ENCODE measurements at places on chromosomes 6 and 20. TPM values are rescaled to one million over a fixed set of nuclear protein-coding genes. Genes with fewer than 3 reads are reported as not detected.

- no peaks in the 10 kb centered on the region for H3K36me3 ChIP-seq
- no peak overlapping the region for H3K4me3 ChIP-seq
- no peak overlapping the region for H3K27ac ChIP-seq
- no peak for DNase-seq
Observed at GRCh38 chr6:15348528-15348927, 102.7 kb downstream of the JARID2 start.

DNA sequence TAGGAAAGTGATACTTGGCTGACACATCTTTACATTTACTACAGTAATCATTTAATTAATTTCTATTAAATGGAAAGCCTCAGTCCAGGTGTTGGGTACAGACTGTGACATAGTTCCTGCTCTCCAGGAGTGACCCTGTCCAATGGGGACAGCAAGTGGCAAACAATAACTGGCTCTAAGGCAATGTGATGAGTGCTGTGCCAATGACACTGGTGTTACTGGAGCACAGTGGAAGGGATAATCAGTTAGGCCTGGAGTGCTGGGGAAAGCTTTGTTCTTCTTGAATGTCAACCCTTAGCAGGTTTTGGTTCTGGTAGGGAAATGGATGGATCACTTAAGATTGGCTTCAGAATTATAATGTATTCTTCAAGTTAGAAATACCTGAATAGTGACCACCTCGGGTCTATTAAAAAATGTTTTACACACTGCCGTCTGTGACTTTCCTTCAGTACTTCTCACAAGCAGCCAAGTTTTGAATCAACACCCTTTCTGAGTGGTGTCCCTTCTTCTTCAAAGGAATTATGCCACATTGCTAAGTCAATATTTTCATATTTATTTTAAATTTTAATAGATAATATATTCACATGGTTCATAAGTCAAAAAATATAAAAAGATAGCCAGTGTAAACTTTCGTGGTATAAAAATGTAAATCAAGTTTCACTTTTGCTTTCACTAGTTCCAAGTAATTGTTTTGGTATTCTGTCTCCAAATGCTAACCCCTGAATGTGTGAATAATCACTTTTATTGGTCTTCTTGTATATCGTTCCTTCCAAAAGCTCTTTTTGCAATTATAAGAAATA, 9.6 kb downstream of the CMTR1 start:
- peaks cover 2% of the 10 kb centered on the region for H3K4me1 ChIP-seq
- peak overlapping the region; percentile 46 for H3K27ac ChIP-seq
- no peak for DNase-seq
- H3K27me3 ChIP-seq = no peaks in the 10 kb centered on the region
- peak overlapping the region; percentile 21 for H3K4me3 ChIP-seq

The FNDC11 gene
- total RNA-seq = 0.13 TPM

DNA sequence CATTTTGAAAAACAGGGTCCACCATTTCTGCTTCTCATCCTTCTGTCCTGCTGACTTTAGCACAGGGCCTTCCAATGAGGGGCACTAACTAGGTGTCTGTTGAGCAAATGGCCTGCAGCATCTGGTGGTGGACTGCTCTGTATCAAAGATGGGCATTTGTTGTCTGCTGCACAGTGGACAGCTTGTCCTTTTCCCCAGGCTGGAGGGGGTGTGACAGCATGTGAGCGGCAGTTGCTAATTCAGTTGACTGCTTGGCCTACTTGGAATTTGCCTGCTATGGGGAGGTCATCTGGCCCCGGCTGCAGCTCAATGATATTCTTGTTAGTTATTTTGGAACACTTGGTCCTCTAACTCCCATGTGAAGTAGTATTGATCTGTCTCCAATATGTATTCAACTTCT, 93.7 kb downstream of the SH3BGRL2 start:
- H3K4me1 ChIP-seq = no peaks in the 10 kb centered on the region
- H3K4me3 ChIP-seq = no peak overlapping the region
- no peak overlapping the region for H3K27ac ChIP-seq
- H3K36me3 ChIP-seq = no peaks in the 10 kb centered on the region

The CSNK2A1 gene
- 170 TPM for total RNA-seq

DNA sequence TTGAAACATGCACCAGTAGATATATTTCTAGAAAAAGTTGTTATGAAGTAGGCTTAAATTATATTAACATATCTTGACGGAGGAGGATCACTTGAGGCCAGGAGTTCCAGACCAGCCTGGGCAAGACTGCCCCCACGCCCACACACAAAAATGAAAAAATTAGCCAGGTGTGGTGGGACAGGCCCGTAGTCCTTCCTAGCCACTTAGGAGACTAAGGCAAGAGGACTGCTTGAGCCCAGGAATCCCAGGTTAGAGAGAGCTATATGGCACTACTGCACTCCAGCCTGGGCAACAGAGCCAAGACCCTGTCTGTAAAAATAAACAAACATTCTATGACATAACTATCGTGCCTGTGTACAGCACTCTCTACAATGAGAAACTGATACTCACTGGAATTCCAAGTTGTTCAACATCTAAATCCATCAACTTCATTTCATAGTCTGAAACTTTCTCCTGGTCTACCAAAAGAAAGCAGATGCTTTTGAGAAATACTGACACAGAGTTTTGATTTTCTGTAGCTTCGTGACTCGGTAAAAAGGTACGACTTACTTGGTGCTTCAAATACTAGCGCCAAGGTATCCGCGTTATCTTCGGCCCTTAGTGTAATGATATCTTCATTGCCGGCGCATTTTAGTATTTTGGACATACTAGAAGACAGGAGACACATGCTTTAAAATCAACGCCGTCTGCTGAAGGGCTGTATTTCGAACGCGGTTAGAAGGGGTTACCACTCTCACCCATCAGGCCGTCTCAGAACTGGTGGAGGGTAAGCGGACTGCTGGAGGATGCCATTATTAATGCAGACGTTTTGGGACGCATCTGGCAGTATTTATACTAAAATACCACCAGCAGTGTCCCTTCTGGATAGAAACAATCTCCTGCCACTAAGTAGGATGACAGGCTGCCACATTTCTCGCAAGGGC, 1.3 kb downstream of the PCNA start:
- H3K36me3 ChIP-seq = no peaks in the 10 kb centered on the region
- H3K27ac ChIP-seq = peak overlapping the region; percentile 88
- H3K4me1 ChIP-seq = peaks cover 15% of the 10 kb centered on the region

The NT5E gene
- 4.1 TPM for total RNA-seq

DNA sequence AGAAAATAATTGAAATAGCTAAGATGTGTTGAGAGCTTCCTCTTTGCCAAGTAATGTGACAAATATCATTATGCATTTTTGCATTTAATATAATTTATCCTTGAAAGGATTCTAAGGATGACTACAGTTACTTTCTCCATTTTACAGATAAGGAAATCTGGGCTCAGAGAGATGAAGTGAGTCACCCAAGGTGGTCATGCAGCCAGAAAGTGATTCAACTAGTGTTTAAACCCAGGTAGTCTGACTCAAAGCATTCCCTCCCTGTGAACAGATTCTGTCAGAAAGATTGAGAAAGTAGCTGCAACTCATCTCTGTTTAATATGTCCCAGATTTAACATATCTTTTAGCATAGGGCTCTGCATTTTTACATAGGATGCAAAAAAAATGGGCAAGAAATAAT, 28.1 kb downstream of the NRSN1 start:
- H3K4me1 ChIP-seq = no peaks in the 10 kb centered on the region
- H3K4me3 ChIP-seq = no peak overlapping the region
- no peaks in the 10 kb centered on the region for H3K36me3 ChIP-seq
- no peak for DNase-seq
- H3K27ac ChIP-seq = no peak overlapping the region

The MICB gene
- 1.2 TPM for total RNA-seq

- no peaks in the 10 kb centered on the region for H3K36me3 ChIP-seq
- H3K4me1 ChIP-seq = peaks cover 14% of the 10 kb centered on the region
- no peak for DNase-seq
- no peaks in the 10 kb centered on the region for H3K27me3 ChIP-seq
- H3K27ac ChIP-seq = no peak overlapping the region
- H3K4me3 ChIP-seq = no peak overlapping the region
Observed at GRCh38 chr6:108735310-108736001, 112.8 kb upstream of the ARMC2 start.

The EBF4 gene
- total RNA-seq = 1.1 TPM

The PNISR gene
- total RNA-seq = 20.5 TPM

The PAK5 gene
- total RNA-seq = not detected

GRCh38 chr6:169795196-169795595, 43.8 kb downstream of the ERMARD start:
- DNase-seq = no peak
- no peaks in the 10 kb centered on the region for H3K27me3 ChIP-seq
- no peak overlapping the region for H3K27ac ChIP-seq
- H3K4me3 ChIP-seq = no peak overlapping the region

GRCh38 chr6:40486576-40486975, 100.6 kb downstream of the LRFN2 start:
- no peaks in the 10 kb centered on the region for H3K27me3 ChIP-seq
- H3K4me3 ChIP-seq = no peak overlapping the region
- H3K36me3 ChIP-seq = no peaks in the 10 kb centered on the region
- no peak overlapping the region for H3K27ac ChIP-seq

GRCh38 chr6:26280407-26280806, 84.6 kb upstream of the BTN3A2 start:
- no peak for DNase-seq
- H3K4me1 ChIP-seq = peaks cover 17% of the 10 kb centered on the region
- H3K4me3 ChIP-seq = no peak overlapping the region
- peaks cover 7% of the 10 kb centered on the region for H3K27me3 ChIP-seq

GRCh38 chr20:12775041-12775440, 233.7 kb upstream of the SPTLC3 start:
- no peaks in the 10 kb centered on the region for H3K4me1 ChIP-seq
- H3K4me3 ChIP-seq = no peak overlapping the region
- no peaks in the 10 kb centered on the region for H3K36me3 ChIP-seq
- H3K27ac ChIP-seq = no peak overlapping the region
- DNase-seq = no peak
- no peaks in the 10 kb centered on the region for H3K27me3 ChIP-seq

The STMN3 gene
- total RNA-seq = 0.82 TPM

DNA sequence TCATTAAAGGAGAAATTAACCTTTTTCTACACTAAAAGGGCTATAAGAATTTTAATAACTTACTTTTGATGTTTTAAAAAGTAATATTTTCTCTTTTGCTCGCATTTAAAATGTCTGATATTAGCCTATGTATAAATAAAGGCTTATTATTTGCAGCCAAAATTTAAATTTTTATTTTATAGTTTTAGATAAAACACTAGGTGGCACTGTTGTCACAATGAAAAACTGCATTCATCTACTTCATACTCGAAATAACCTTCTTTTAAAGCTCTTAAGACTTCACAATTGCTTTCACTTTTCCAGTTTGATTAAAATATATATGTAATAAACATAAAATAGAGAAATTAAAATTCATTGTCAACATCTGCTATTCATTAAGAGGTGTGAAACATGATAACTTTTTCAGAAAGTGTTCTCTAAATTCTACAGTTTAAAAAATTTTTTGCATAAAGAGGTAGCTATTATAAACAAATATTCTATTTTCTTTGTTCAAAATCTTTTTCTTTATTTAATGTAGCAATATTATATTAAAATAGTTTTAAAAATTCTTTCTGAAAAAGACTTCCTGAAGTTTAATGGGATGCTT, 78.8 kb upstream of the DEFB112 start:
- no peaks in the 10 kb centered on the region for H3K36me3 ChIP-seq
- no peak overlapping the region for H3K27ac ChIP-seq
- no peaks in the 10 kb centered on the region for H3K4me1 ChIP-seq
- no peaks in the 10 kb centered on the region for H3K27me3 ChIP-seq

- H3K4me1 ChIP-seq = no peaks in the 10 kb centered on the region
- H3K27ac ChIP-seq = no peak overlapping the region
- no peaks in the 10 kb centered on the region for H3K27me3 ChIP-seq
- no peak for DNase-seq
- H3K36me3 ChIP-seq = no peaks in the 10 kb centered on the region
- no peak overlapping the region for H3K4me3 ChIP-seq
Observed at GRCh38 chr20:57523782-57524181, 1.2 kb downstream of the CTCFL start.

- H3K4me1 ChIP-seq = no peaks in the 10 kb centered on the region
- no peaks in the 10 kb centered on the region for H3K27me3 ChIP-seq
- no peak overlapping the region for H3K4me3 ChIP-seq
- peak; percentile 21 for DNase-seq
- no peaks in the 10 kb centered on the region for H3K36me3 ChIP-seq
Observed at GRCh38 chr6:45472382-45472781, 94.6 kb upstream of the SUPT3H start.

The PRL gene
- not detected for total RNA-seq

DNA sequence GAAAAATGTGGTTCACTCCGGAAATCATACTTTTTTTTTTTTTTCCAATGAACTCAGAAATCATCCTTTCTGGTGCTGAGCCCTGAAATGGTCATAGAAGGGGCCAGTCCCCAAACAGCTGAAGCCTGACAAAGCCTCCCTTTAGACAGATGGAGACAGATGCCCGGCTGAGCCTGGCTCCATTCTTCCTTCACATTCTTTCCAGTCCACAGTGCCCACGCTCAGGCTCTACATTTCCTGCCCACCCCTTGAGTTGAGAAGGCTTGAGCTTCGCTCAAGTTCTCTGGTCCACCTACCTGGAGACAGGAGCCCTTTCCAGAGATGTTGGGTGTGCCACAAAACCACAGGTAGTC, 41.2 kb downstream of the KCNK5 start:
- H3K27me3 ChIP-seq = no peaks in the 10 kb centered on the region
- no peak for DNase-seq
- no peaks in the 10 kb centered on the region for H3K4me1 ChIP-seq
- no peak overlapping the region for H3K27ac ChIP-seq
- H3K4me3 ChIP-seq = no peak overlapping the region
- no peaks in the 10 kb centered on the region for H3K36me3 ChIP-seq

DNA sequence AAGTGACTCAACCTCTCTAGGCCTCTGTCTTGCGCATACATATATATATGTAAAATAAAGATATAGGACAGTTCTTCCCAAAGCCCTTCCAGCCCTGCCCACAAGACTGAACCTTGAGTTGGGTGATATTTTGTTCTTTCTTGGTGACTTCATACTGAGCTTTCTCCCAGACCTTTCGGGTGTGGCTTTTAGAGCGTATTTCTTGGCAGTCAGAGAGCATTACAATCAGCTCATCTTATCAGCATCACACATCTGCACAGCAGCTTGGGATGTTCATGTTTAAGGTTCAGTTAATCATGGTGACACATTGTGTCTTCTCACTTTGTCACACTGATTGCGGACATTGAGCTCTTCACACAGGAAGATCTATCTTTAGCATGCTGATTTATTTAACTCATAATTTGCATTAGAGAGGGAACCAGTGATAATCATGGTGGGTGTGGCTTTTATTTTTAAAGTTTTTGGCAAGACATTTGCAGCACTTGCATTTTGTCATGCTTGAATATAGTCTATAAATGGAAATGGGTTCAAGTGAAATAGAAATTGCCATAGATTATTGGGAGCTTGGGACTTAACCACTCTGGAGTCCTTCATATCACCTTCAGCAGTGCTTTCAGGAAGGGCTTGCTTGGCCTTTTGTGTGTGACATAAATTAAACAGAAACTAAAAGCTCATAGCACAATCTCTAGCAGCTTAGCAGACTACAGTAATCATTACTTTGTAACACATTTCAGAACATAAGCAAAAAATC, 8.3 kb downstream of the KIF3B start:
- peaks cover 19% of the 10 kb centered on the region for H3K4me1 ChIP-seq
- no peaks in the 10 kb centered on the region for H3K27me3 ChIP-seq
- no peaks in the 10 kb centered on the region for H3K36me3 ChIP-seq
- H3K4me3 ChIP-seq = no peak overlapping the region
- no peak for DNase-seq
